ENCODE measurements at places on chromosomes 3 and 15.

- no peak for DNase-seq
Observed at GRCh38 chr15:66994927-66995656, 70.3 kb upstream of the SMAD3 start.

DNA sequence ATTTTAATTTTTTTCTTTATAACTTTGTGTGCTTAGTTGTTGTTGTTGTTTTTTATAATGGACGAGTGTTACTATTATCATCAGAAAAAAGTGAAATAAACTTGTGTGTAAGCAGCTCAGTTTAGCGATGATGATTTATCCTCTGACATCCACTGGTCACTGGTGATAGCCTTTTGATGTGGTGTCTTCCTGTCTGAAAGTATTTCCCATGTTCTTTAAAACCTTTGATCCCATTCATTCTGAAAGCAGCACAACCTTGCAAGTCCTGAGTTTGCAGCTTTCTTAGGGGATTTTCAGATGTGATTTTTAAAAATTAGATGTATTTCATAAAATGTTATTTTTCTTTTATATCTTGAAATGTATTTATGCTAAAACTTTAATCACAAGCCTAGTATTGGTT is 85.9 kb upstream of the ZPLD1 start:
- DNase-seq: no peak

DNA sequence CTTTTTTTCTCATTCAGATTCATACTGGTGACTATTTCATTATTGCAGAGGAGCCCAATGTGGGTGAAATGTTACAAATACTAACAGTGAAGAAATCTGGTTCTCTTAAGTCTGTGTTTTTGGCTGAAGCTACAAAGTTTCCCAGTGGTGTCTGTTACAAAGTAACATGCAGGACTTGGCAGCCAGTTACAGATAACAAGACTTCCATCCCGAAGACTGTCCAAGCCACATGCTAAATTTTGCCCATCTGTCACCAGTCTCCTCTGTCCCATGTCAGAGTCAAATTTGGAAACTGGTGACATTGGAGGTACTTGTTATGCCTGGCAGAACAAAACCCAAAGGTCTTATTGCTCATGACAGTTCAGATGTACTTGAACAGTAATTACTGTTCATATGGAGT is 269.2 kb upstream of the GOLIM4 start:
- no peak for DNase-seq

GRCh38 chr3:24006-24405 is 172.6 kb upstream of the CHL1 start:
- DNase-seq: no peak

- no peak for DNase-seq
Observed at GRCh38 chr3:10196389-10197052, 31.8 kb downstream of the IRAK2 start.

DNA sequence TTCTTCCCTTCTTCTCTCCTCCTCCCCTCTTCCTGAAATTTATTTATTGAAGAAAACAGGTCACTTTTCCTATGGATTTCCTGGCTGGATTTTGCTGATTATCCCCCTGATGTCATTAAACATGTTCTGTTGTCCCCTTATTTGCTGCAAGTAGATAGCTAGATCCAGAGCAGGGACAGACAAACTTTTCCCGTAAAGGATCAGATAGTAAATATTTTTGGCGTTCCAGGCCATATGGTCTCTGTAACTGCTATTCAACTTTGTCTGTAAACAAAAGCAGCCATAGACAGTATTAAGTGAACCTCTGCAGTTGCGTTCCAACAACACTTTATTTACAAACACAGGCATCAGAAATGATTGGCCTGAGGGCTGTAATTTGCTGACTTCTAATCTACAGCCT is 241.3 kb downstream of the NEK10 start:
- DNase-seq: no peak

DNA sequence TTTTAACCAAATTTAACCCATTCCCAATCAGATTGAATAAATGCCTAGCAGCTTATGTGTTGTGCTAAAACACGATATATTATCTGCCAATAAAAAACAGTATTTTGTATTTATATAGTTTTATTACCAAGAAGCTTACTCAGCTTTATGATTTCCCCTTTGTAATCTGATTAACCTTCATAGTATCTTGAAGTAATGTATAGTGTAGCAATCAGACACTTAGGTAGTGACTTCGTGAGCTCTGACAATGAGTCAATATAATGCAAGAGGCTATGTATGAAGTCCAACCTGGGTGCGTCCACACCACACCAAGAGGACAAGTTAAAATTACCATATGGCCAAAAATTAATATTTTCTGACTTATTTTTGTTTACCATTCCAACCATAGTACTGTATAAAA is 2.1 kb upstream of the CNBP start:
- DNase-seq: no peak

DNA sequence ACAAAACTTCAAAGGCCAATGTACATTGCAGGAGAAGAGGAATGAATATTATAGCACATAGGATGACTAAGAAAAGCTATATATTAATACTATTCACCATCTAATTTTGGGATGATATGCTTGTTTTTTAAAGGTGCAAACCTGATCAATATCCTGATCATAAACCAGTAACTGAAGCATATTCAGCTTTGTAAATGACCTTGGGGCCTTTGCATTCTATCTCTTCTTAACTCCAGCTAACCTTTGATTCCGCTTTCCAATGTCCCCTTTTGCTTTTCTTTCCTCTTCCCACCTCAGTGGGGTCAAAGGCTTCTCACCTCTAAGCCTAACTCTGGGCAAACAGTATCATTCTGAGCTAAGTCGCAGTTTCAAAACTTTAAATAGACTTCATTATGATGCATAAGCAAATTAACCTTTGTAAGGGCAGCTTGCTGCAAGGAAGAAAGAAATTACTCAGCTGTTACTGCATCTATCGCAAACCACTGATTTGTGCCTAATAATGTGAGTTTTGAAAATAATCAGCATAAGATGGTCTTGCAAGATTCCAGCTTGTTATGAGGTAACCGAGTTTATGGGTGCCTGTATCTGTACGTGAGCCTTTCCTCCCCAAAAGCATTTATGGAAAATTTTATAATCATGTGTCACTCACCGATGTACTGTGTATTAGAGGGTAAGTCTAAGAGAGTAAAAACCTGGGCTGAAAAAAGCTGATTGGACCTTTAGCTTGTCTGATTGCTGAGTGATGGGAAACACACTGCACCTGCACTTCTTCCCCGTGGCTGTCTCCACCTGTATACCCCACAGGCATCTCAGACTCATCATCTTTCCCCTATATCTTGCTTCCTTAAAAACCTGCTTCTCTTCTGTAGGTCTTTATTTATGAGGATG is 116.8 kb downstream of the TPRG1 start:
- no peak for DNase-seq

DNA sequence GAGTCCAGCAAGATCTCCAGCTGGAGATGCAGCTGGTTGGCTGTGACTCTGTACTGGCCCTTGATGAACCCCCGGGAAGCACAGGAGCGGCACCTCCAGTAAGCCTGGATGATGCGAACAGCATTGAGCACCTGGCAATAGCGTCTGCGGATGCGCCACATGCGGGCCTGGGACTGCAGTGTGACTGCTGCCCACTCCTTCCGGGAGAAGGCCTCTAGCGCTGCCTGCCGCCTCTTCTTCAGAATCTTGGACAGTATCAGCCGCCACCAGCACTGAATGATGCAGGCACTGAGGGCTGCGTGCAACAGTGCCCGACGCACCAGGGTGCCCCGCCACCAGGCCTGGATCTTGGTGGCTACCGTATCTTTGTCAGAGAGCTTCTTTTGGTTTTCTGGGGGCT is 8.2 kb downstream of the IQCF1 start:
- DNase-seq: no peak

DNA sequence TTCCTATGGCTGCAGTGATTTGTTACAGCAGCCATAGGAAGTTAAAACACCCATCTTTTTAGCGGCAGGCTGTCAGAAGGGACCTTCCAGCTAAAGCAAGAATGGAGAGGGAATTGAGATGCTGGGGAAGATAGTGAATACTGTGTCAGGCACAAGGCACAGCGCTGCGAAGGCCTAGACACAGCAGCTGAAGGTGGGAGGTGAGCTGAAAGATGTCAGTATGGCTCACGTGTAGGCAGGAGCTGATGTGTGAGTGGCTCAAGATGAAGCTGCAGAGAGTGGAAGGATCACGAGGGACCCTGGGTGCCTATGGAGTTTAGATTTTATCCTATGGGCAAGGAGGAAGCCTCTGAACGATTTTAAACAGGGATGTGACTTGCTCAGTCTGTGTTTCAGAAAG is 44.3 kb downstream of the NMNAT3 start:
- DNase-seq: no peak

- DNase-seq: no peak
Observed at GRCh38 chr3:83946554-83946953, 1012.2 kb upstream of the CADM2 start.

GRCh38 chr3:79263423-79263822 is 504.4 kb downstream of the ROBO1 start:
- no peak for DNase-seq

DNA sequence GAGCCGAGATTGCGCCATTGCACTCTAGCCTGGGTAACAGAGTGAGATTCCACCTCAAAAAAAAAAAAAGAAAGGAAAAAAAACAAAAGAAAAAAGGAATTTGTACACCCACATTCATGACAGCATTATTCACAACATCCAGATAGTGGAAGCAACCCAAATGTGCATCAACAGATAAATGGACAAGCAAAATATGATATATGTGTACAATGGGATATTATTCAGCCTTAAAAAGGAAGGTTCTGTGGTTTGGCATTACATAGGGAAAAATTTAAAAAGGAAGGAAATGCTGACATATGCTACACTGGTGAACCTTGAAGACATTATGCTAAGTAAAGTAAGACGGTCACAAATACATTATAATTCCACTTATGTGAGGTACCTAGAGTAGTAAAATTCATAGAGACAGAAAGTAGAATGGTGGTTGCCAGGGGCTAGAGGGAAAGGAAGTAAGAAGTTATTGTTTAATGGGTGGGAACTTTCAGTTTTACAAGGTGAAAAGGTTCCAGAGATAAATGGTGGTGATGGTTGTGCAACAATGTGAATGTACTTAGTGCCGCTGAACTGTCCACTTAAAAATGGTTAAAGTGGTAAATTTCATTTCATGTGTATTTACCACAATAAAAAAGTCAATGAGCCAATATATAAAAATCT is 118.5 kb downstream of the MYLK start:
- no peak for DNase-seq

DNA sequence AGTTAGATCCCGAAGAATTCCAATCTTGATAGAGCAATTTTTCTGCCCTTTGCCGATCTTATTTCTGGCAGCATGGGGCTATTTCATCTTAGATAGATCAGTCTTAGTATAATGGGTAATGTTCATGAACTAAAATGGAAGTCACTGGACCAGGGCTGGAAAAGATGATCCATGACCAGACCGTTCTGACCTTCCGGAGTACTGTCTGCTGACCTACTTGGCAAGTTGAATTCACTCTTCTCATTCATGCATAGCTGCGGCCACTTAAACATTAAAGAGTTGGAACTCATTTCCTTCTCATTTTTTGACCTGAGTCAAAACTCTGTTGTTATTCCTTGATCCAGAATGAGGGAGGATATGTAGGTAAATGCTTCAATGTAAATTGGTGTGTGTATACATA is 32.5 kb downstream of the GMNC start:
- DNase-seq: no peak

GRCh38 chr3:48532271-48532976 is 24.2 kb downstream of the PFKFB4 start:
- DNase-seq: no peak

- no peak for DNase-seq
Observed at GRCh38 chr3:42693530-42693930, 8.2 kb downstream of the KLHL40 start.

DNA sequence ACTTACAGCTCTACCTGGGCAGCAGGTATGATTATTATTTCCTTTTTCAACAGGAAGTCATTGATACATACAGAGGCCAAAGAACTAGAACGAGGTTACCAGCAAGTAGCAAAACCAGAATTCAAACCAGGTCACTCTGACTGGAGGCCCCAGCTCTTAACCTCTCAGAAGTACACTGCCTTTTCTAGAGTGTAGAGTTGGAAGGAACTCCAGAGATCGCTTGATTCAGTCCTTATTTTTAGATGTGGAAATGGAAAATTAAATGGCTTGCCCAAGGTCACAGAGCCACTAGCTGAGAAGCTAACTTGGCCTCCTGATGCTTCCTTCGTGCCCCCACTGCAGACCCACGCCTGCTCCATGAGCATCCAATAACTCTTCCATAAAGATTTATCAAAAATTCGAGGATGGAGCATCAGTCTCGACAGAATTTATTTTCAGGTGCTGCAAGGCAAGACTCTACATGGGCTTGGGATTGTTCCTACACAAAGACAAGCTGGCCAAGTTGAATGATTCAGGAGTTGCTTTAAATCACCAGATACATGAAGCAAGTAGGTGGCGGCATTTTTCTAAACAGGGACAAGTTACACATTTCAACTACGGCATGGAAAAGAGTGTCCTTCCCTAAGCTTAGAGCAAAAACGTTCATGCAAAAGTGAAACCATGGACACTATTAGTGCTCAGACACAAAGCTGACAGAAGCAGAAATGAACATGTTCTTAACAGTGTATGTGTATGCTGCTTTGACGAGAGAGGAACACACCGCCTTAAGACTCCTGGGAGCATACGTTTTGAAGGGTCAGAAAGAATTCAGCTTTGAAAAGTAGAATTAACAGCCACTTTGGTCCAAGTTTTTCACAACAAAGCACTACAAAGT is 235.7 kb downstream of the THRB start:
- no peak for DNase-seq

GRCh38 chr15:25931851-25932250 is 68.7 kb upstream of the ATP10A start:
- DNase-seq: no peak

- no peak for DNase-seq
Observed at GRCh38 chr15:68447209-68447608, 15.2 kb upstream of the ITGA11 start.

DNA sequence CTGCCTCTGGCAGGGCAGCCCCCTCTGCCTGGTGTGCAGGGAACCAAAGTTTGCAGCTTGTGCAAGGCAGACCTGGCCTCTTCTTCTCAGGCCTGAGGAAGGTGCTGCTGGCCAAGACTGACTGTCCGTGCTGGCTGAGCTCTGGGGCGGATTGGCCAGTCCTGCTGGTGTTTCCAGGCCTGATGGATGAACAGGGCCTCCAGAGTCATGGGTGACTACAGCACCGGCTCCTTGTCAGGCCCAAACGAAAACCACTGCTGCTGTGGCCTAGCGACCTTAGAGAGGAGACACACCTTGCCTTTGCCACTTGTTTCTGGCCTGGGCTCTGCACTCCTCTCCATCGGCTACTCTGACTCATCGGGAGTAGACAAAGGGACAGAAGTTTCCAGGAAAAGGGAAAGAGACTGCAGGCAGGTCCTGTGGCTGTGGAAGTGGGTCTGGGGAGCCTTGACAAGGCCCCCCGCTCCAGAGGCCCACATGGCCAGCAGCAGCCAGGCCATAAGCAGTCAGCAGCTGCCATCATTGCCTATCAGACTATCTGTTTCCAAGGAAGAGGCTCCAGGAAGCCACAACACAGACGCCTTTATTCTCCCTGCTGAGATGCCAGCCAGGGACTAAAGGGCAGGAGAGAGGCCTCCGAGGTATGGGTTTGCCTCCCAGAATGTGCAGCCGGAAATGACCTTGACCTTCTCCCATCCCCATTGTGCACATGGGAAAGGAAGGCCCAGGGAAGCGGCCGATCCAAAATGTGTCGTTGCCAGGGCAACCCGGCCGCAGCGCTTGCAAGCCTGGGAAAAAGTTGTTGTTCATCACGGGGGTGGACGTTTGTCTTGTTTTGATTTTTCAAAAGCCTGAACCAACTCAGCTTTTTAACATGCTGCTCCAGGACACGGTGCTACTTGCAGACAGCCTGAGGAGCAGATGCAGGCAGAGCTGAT is 160.5 kb downstream of the CHSY1 start:
- DNase-seq: no peak

All from stimulated activated CD8-positive, alpha-beta memory T cell treated with anti-CD3 and anti-CD28 coated beads, Interleukin-15, amount 100 ng/mL, for 4 hours (primary cell).